ENCODE measurements at places on chromosomes 2 and 18.

- DNase-seq, result no peak
Observed at GRCh38 chr2:101401326-101401665, 14.0 kb upstream of the CREG2 start.

DNA sequence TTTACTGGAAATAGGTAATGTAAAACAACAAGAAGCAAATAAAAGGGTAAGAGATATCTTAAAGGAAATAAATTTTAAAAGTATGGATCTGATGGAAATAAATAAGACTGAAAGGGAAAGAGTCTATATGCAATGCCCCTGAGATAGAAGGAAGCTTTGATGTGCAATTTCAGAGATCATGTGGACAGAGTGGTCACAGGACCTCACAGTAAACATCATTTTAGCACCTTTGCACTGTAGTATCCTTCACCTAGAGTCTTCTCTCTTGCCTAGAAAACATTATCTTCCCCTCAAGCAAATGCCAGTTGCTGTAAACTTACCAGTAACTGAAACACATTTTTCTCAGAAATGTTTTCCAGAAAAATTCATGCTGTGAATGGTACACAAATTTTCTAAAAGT, 1621.3 kb upstream of the TMEFF2 start:
- DNase-seq, result no peak

- peak; percentile 23 for DNase-seq
Observed at GRCh38 chr2:161414042-161415033, 1.8 kb upstream of the TBR1 start.

- DNase-seq, result no peak
Observed at GRCh38 chr2:75381032-75381431, 179.7 kb downstream of the EVA1A start.

DNA sequence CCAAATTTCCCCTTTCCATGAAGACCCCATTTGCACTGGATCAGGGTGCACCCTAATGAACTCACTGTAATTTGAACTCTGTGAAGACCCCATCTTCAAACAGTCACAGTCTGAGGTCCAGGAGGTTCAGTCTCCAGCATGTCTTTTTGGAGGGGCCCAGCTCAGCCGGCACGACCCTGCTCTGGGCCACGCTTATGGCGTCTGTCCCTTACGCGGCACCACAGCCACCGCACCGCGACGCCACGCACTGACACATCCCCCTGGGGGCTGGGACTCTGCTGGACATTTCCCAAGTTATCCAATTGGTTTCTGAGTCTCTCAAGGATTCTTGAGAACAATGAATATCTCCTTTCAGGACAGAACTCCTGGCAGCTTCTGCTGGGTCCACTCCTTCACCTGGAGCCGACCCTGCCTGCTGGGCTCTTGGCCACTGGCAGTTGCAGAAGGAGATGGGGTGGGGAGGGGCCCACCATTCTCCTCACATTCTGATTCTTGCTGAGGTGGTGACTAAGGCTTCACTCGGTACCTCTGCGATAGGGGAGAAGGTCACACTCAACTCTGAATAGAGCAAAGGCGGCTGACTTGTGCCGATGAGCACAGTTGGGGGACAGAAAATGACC, 124.0 kb downstream of the RTP5 start:
- DNase-seq, result no peak

- no peak for DNase-seq
Observed at GRCh38 chr2:60385648-60386047, 167.8 kb downstream of the BCL11A start.

DNA sequence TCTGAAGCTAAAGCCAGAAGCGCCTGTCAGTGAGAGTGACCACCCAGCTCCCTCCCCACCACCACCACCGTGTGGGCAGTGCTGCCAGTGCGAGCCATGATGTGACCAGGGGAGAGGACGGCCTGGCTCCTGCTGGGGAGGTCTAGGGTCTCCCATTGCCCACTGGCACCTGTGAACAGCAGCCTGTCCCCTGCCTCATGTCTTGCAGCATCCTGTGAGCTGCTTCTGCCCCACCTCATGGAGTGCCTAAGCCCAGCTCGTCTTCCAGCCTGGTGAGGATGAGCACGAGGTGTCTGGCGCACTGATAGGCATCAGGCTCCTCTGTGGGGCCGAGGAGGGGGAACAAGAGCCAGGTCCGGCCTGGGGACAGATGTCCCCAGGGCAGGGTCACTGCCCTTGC, 61.4 kb downstream of the FAM168B start:
- DNase-seq, result no peak

GRCh38 chr18:7116001-7116730, 1.4 kb downstream of the LAMA1 start:
- no peak for DNase-seq

DNA sequence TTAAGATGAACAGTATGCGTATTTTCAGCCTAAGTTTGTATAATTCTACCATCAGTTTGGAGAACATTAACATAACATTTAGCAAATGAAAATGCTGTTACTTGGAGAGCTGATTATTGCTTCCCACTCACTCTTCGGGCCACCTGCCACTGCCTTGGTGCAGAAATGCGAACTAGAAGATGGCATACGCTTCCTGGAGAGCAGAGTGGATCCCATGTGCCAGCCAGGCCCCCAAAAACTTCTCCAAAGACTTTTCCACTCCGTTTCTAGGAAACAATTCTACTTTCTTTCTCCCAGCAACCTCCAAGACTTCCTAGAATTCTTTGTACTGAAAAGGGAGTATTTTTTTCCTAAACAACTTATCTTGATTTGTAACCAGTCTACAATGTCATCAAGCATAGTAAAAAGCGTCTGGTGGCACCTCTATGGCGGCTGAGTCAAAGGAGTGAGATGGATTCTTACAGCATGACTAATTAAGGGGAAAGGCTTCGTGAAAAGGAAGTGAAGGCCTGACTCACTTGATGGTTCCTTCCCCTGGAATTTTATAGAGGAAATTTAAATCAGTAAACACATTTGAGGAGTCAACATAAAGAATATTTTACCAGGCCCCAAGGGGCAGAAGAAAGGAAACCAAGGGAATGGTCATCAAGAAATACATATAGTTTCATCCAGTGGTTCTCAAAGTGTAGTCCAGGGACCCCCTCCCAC, 36.6 kb downstream of the FEZ2 start:
- DNase-seq, result no peak

DNA sequence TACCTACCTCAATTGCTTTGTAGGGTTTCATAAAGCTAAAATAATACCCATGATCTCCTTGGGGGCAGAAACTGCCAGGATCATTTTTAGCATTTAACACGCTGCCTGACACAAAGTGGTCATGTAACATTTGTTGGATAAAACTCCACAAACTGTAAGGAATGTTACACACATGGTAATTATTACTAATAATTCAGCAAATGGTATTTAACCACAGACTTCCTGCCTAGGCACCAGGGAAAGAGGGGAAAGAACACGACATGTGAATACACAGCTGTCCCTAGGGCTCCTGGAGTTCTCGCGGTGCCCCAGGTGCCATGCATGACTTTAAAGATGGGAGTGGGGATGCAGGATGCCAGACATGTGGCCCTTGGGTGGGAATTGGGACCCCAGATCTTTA, 43.5 kb downstream of the ASAP2 start:
- DNase-seq, result no peak

- DNase-seq, result no peak
Observed at GRCh38 chr2:98158305-98158704, 71.3 kb downstream of the VWA3B start.

GRCh38 chr18:51540562-51540961, 343.1 kb upstream of the MEX3C start:
- no peak for DNase-seq

GRCh38 chr2:238003234-238004031, 36.6 kb downstream of the UBE2F start:
- peak; percentile 28 for DNase-seq

- DNase-seq, result no peak
Observed at GRCh38 chr2:151849413-151850010, 21.3 kb upstream of the ARL5A start.

DNA sequence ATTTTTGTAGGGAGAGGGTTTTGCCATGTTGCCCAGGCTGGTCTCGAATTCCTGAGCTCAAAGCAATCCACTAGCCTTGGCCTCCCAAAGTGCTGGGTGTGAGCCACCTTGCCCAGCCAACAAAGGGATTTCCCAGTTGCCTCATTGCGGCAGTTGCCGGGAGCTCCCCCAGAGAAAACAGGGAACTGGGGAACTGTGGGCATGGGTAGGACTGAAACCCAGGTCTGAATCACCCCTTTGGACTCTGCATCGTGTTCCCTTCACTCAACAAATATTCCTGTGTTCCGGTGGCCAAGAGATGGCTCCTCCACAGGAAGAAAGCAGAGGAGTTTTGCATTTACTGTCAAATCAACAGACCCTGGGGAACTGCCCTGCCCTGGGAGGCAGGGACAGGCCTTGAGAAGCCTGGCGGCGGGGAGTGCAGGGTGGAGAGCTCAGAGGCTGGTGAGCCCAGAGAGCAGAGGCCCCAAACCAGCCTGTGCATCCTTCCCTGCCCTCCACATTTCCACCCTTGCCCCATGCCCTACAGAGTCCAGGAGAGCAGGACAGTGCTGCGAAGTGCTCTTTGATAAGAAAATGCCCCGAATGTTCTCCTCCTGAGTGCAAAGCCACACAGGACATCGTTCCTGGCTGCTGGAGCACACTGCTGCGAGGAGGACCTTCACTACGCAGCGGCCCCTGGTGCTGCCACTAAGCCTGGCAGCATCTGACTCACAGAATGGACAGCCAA, 24.9 kb downstream of the MYO7B start:
- DNase-seq, result no peak

GRCh38 chr2:189217541-189217940, 38.0 kb upstream of the COL5A2 start:
- DNase-seq, result no peak

- no peak for DNase-seq
Observed at GRCh38 chr2:234853729-234854128, 98.1 kb upstream of the SH3BP4 start.

GRCh38 chr18:78587626-78588600, 391.7 kb upstream of the SALL3 start:
- DNase-seq, result no peak

DNA sequence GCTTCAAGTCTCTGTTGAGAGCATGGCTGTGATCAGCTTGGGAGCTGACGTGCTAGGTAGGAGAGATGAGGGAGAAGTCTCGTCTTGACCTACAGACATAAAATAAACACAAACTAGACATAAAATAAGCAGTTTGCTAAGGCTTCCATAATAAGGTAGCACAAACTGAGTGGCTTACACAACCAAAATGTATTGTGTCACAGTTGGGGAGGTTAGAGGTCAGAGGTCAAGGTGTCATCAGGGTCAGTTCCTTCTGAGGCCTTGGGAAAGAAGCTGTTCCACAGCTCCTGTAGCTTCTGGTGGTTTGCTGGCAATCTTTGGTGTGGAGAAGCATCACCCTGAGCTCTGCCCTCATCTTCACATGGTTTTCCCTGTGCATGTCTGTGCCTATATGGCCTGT, 20.2 kb downstream of the DAW1 start:
- DNase-seq, result no peak

DNA sequence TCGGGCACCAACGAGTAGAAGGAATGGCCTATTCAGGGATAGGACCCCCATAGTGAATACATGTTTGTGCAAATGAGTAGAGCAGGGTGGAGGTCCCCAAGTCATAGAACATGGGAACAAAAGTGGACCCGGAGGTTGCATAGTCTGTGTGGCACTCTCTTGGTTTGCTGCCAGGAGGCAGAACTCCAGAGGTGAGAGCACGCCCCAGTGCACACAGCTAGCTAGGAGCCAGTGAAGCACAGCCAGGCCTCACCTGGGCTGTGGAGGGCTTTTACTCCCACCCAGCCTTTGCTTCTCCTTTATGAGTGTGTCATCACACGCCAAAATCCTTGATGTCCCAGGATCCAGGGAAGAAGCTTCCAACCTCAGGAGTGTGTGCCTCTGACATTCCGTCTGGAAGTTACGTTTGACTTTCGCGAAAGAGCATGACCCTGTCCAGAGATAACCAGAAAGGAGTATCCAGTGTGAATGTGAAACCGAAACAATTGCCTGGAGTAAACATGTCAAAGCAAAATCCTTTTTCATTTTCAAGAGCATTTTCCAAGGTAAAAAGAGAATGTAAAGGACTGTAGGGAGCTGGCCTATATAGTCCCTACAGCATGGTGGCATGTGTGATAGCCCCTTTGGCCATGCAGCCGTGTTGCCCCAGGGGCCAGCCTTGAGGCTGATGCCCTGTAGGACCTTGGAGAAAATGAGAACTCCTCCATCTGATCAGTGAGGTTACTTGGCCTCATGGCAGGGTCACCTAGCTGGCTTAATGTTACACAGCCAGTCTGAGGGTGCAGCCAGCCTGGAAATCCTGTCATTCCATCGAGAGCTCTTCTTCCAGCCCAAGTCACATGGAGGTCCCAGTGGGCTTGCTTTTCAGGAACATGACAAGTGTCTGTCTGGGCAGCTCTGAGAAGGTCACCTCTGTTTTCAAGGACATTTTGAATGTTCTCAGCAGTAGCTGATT, 8.8 kb downstream of the TRIB2 start:
- no peak for DNase-seq

DNA sequence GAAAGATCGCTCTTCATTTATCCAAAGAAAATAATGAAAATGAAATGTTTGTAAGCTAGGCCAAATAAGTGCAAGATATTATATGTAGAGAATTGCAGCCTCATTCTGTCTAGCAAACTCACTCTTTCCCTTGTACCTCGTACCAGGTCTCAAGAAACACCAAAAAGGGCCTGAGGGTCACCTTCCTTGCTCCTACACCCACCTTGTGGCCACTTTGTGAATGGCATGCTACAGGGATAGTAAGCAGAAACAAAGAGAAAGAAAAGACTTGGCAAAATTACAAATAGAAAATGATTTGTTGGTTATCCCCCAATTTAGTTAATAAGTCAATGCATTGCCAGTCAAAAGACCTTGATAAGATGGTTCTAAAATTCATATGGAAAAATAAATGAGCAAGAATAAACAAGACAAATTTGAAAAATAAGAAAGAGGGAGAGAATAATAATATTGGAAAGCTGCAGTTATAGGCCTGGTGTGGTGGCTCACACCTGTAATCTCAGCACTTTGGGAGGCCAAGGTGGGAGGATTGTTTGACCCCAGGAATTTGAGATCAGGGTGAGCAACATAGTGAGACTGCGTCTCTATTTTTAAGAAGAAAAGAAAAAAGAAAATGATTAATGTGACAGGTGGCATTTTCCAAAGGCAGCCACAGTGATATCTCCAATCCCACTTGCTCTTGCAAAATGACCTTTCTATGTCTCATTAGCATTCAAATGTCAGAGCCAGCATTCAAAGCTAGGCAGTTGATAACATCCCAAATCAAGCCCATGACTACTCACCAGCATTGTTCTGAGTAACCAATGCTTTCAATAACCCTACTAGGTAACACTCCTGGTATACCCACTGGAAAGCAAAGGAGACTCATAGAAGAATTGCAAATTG, 38.8 kb upstream of the BMP10 start:
- DNase-seq, result peak; percentile 69

- no peak for DNase-seq
Observed at GRCh38 chr18:9824474-9824832, 61.3 kb upstream of the TXNDC2 start.

- no peak for DNase-seq
Observed at GRCh38 chr2:126241411-126241810, 414.5 kb upstream of the GYPC start.
